Mesendoderm (in vitro differentiated cells): ENCODE measurements at places on chromosomes 1 and 21.

DNA sequence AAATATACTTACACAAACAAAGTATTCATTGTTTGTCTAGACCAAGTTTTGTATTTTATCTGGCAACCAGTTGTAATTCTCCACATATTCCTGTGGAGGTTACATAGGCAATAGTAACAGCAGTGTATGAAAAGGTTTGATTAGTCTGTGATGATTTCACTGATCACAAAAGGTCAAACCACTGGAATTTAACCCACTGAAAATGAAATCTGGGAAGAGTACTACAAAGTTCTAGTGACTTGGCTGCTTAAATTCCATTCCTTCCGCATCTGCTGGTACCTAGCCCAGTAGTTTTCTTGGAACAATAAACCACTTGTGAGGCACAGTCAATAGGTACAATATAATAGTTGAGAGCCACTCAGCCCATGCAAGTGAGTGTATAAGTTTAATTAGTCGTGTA lies 205.4 kb downstream of the NFIA start:
- DNase-seq: no peak

DNA sequence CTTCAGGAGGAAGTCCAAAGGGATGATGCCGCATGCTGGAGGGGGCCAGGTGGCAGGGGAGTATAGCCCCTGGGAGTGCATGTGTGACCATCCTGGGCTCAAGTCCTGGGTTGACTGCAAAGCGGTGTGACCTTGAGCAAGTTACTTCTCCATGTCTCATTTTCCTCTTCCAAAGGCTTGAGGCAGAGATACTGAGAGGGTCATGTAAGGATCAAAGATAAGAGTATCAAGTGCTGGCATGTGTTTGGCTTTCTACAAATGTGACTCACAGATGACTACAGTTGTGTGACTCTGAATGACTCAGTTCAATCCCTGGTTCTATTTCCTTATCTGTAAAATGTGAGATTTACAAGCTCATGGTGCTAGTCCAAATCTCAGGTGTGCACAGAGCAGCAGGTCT lies 26.1 kb downstream of the PROK1 start:
- DNase-seq: peak; percentile 46

GRCh38 chr1:219537223-219537631 lies 75.7 kb downstream of the ZC3H11B start:
- DNase-seq: peak; percentile 55

DNA sequence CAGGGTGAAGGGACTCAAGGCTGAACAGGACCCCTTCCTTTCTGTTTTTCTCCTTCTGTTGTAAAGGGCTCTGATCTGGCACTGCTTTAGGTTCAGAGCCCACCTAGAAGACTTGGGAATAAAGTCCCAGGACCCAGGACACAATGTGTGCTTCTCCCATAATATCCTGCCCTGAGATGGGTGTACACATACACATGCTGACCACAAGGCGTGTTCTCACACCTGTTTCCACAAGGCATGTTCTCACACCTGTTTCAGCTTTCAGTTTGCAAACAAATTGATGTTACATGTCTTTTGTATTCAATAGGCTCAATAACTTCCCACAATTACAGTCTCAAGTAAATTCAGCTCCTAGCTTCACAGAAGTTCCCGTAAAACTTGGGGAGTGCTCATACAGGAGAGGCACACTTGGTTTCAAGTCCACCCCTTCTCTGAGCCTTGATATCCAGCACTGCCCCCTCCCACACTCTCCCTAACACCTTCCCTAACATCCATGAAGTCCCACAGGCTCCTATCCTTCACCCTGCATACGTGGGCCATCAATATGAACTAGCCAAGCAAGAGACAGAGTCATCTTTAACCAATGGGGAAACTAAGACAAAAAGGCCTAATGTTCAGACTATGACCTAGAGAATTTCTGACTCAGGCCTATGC lies 41.7 kb downstream of the ERI3 start:
- DNase-seq: no peak

- DNase-seq: no peak
Observed at GRCh38 chr1:24386241-24386640, 27.3 kb downstream of the STPG1 start.

DNA sequence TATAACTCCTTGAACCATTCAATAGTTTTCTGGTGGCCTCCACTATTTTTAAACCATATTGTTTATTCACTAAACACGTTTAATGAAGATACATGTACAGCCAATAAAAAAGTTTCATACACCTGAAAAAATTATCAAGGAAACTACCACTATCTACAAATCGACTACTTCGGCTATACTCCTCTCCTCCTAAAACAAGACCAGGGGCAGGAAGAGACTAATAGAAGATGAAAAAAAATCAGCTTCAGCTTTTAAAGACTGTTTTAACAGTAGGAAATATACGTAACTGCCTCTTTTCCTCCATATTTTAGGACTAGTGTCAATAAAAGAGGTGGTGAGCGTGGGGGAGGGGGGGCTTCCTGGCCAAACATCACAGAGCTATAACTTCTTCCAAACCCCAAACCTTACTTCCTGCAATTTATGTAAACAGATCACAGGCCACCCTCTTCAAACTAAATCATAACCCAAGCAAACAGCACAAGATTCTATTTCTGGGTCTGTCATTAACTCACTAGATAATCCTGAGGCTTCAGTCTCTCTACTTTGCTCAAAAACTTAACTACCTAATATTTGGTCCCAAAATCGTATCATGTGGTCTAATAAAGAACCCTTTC lies 15.1 kb downstream of the FOXJ3 start:
- no peak for DNase-seq

GRCh38 chr1:79895573-79895972 lies 889.0 kb upstream of the ADGRL4 start:
- DNase-seq: no peak

GRCh38 chr1:23562137-23562876 lies 3.0 kb upstream of the ID3 start:
- peak; percentile 99 for DNase-seq

DNA sequence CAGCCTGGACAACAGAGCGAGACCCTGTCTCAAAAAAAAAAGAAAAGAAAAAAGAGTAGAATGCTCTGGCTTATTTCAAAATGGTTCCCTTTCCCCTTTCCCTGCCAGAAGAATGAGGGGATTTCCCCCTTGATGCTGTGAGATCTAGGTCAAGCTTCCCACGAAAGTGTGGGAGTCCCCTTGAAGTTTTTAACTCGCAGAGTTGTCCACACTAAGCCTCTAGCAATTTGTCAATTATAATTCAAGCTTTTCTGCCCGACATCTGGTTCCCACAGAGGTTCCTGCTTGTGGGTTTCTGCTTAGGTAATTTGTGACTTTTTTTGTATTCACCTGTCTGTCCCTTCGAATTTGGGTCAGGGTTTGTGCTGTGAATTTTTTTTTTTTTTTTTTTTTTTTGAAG lies 62.8 kb downstream of the ZFYVE9 start:
- no peak for DNase-seq

GRCh38 chr1:31576201-31576669 lies at the start of gene TINAGL1:
TINAGL1 (plus strand) TSS chr1:31576515; CDS start chr1:31577149, 634 bp downstream.
- DNase-seq: peak; percentile 79

GRCh38 chr1:113538225-113538624 lies 147.9 kb downstream of the MAGI3 start:
- DNase-seq: no peak
